Endothelial cell of umbilical vein (primary cell): ENCODE measurements at places on chromosomes 16 and 17.
A peak's percentile ranks its signal among the peaks of the same experiment; 100 is the strongest.

GRCh38 chr17:61384354-61384691 lies 15.3 kb upstream of the TBX2 start:
- no peak for DNase-seq

- DNase-seq: peak; percentile 18
Observed at GRCh38 chr16:46801428-46802049, 29.4 kb downstream of the C16orf87 start.

DNA sequence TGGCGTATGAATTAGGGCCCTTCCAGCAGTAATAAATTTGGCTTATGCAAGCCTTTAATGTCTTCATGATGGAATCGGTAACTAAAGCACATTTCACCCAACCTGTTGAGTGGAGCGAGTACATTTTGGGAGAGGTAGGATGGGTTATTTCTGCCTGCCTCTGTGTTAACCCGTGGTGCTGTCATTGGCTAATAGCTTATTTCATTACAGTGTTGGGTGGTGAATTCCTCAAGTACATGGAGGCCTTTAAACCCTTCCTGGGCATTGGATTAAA lies 17.8 kb upstream of the TBKBP1 start:
- no peak for DNase-seq

GRCh38 chr17:39935909-39936308 lies 8.4 kb downstream of the LRRC3C start:
- DNase-seq: no peak

DNA sequence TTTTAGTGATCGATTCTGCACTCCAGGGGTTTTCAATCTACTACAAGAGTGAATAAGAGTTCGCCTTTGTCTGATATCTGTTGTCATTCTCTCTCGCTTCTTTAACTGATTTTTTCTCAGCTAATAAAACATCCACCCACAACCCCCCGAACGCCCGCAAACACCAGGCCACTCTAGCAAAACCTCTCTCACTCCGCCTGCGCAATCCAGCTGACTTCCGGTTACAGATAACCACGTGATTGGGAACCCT lies 338 bp upstream of the RPL19 start:
- DNase-seq: peak; percentile 92

- no peak for DNase-seq
Observed at GRCh38 chr16:80954985-80955384, 51.7 kb downstream of the CMC2 start.

- DNase-seq: peak; percentile 74
Observed at GRCh38 chr17:44308320-44308818, at the start of gene RUNDC3A. Gene RUNDC3A (plus strand): TSS chr17:44308601. CDS start chr17:44308833, 232 bp downstream.

DNA sequence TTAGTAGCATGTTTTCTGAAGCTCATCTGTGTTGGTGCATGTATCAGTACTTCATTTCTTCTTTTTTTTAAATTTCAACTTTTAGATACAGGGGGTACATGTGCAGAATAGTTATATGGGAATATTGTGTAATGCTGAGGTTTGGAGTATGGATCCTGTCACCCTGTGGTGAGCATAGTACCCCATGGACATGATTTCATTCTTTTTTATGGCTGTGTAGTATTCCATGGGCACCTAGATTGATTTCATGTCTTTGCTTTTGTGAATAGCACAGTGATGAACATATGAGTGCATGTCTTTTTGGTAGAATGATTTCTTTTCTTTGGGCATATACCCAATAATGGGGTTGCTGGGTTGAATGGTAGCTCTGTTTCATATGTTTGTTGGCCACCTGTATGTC lies 55.0 kb upstream of the NOL11 start:
- DNase-seq: no peak

GRCh38 chr17:57697891-57698711 lies 47.0 kb downstream of the CCDC182 start:
- no peak for DNase-seq

GRCh38 chr17:75342996-75343395 lies 53.8 kb upstream of the SLC25A19 start:
- no peak for DNase-seq
